ENCODE measurements at places on chromosomes 4 and X.

- no peak for DNase-seq
Observed at GRCh38 chrX:110228453-110228852, 89.4 kb downstream of the AMMECR1 start.

DNA sequence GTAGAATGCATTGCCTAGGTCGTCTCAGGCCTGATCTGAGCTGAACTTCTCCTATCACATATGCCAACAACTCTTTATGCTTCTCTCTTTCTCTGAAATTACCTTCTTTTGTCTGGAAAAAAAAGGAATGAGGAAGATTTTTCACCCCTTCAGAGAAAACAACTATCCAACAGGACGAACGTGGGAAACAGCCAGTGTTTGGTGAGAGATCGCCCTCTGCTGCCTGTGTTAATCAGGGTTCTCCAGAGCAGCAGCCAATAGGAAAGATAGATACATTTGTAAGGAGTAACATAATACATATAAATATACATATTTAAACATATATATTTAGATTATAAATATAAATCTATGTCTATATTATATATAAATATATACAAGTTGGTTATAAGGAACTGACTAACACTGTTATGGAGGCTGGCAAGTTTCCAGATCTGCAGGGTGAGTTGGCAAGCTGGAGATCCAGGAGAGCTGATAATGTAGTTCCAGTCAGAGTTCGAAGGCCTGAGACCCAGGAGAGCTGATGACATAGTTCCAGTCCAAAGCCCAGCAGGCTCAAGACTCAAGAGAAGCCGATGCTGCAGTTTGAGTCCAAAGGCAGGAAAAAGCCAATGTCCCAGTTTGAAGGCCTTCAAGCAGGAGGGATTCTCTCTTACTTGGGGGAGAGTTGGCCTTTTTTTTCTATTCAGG is 13.3 kb downstream of the CETN2 start:
- DNase-seq: peak; percentile 58

- DNase-seq: no peak
Observed at GRCh38 chr4:124846306-124846705, 133.8 kb upstream of the ANKRD50 start.

DNA sequence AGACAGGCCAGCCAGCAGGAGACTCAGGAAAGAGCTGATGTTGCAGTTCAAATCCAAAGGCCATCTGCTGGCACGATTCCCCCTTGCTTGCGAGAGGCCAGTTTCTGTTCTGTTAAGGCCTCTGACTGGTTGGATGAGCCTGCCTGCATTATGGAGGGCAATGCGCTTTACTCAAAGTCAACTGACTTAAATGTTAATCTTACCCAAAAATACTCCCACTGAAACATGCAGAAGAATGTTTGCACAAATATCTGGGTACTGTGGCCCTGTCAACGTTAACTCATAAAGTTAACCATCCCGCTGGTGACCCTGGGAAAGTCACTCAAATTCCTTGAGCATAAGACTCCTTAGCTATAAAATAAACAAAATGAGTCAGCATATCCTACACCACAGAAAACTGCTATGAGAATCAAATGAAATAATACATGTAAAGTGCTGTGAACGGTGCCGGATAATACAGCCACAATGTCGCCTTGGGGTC is 326.4 kb downstream of the EVC2 start:
- DNase-seq: no peak

DNA sequence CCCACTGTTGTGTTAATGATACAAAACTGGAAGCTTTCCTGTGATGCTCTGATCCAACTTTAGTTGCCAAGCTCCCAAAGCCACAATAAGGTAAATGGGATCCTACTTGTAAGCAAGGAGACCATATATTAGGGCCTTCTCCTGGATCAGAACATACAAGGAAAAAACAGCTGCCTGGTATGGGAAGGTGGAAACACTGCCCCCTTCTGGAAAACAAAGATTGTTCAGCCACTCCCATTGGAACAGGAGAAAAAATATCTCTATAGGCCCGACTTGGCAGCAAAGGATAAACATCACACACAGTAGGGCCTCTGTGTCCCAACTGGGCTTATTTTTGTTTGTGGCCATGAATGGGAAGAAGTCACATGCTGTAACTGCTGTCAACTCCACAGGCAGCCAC is 166.5 kb downstream of the TBX22 start:
- peak; percentile 1 for DNase-seq

GRCh38 chr4:140312100-140312499 is 61.3 kb upstream of the SCOC start:
- DNase-seq: peak; percentile 9

GRCh38 chrX:72028701-72029470 is 102.8 kb downstream of the RTL5 start:
- no peak for DNase-seq

GRCh38 chrX:12975991-12976558 is 1.2 kb downstream of the TMSB4X start:
- DNase-seq: no peak

DNA sequence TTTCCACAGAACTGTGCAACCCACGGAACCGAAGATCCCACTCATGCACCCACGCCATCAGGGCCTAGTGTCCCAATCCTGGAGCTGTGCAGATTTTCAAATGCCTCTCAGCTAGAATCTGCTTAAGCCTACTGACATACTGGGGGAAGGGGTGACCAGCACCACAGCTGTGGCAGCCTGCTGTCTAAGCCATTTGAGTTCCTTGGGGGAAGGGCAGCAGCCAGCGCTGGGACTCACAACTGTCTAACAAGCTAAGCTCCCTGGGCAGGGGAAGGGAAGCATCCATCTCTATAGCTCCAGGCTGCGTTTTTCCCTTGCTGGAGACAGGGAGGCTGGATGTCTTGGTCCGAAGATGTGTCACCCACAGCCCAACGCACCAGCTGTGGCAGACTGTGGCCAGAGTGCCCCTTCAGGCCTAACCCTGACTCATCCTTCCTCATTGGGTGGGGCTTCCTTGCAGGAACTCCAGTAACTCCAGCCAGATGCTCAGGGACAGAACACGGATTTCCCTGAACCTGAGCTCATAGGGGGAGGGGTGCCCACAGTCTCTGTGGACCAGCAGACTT is 194.8 kb downstream of the CHRDL1 start:
- DNase-seq: no peak

DNA sequence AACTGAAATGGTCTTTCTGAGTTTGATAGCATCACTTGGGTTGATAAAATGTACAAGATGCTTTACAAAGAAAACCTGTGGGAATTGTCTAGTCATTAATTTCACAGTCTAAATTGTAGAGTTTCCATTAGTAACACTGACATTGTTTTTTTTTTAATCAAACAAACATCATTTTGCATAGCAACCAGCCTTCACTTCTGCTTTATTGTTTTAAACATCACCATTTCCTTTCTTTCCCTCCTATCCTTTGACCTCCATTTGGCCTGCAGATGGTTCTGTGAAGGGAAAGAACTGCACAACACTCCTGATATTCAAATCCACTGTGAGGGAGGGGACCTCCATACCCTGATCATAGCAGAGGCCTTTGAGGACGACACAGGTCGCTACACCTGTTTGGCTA is 171.1 kb downstream of the PALLD start:
- no peak for DNase-seq

- no peak for DNase-seq
Observed at GRCh38 chrX:123256378-123256777, 72.3 kb downstream of the GRIA3 start.

DNA sequence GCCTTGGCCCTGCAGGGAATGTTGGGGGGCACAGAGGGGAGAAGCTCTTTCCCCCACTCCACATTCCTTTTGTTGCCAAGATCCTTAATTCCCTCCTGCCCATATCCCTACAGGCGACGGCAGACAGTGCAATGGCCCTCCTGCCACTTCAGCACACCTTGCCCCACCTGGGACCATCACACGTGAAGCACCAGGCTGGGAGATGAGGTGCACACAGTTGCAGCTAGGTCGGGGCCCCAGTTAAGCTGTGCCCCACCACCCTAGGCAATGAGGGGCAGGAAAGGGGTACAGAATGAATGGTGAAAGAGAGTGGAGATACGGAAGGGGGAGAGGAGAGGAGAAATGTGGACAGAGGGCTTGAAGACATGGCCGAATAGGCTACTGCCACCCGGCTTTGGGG is 26.2 kb downstream of the NALF2 start:
- DNase-seq: no peak

DNA sequence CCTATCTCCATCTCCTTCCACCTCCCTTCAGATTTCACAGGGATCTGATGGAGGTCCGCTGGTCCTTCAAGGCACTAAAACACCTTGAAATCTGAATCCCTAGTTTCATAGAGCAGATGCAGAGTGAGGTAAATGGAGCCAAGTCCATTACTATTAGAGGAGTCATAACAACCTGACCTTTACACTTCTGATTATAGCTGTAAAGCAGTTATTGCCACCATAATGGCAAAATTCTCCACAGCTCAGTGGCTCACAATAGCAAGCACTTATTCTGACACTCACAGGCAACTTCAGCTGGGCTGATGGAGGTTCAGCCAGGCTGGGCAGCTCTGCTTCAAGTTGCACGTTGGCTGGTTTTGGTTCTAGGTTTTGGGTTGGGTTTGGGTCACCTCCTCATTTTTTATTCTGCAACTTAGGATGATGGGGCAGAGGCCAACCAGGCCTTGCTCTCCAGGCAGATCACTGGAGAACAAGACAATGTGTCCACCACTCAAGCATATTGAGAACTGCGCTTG is 51.4 kb upstream of the LRAT start:
- DNase-seq: no peak

DNA sequence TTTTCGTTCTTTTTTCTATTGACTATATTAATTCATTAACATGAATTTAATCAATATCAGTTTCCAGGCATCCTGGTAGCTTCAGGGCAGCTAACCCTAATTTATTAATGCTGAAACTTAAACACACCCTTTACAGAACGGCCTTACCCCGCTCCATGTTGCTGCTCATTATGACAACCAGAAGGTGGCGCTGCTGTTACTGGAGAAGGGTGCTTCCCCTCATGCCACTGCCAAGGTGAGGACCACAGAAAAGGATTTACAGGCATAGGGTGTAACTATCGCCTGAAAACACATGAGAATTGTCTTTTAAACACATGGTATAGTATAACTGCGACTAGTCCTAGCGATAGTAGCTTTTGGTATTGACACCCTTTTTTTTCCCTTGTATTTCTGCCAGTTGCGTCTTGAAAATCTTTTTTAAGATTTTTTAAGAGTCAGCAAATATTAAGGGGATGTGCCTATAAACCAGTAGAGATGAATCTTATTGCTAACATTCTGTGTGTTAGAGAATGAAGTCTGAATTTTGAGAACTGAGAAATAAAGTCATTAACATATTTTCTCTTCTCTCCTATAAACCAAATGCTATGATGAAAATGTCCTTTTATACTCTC is 229.0 kb downstream of the ANK2 start:
- DNase-seq: peak; percentile 77

DNA sequence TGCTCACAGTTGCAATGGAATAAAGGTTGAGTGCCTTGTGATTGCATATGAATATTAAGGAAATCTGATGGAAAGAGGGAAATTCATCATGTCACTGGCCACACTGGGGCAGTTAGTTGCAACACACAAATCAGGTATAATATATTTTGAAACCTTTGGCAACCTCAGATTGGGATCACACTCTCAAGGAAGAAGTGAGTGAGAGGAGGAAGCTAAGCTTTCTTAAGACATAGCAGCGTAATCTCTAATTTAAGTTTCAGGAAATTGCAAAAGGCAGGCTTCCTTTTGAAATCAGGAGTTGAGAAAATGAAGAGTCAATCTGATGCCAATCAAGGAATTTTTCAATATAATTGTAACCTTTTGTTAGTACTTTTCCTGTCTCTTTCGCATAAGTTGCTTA is 12.3 kb upstream of the CLTRN start:
- no peak for DNase-seq

DNA sequence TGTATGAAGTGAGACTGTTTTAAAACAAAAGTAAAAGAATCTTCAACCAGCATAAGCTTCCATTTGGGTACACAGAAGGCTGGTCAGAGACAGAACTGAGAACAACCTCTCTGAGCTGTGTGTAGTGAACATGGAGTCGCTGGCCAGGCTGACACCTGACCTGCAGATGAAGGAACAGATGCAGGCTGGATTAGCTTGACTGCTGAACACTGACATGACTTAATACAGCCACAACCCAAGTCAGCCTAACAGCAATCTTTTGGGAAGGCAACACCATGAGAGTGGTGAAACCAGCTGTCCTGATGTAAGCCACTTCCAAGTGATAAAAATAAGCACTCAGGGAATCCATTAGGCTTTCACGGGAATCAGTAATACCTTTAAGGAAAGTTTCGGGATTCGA is 10.1 kb downstream of the SCARB2 start:
- DNase-seq: no peak

GRCh38 chr4:80208610-80209339 is 11.5 kb downstream of the PRDM8 start:
- DNase-seq: no peak

- DNase-seq: no peak
Observed at GRCh38 chr4:142917678-142918077, 71.6 kb upstream of the INPP4B start.
